Hypothalamus (tissue), 51 donors: ENCODE measurements at places on chromosomes 1 and 21.

DNA sequence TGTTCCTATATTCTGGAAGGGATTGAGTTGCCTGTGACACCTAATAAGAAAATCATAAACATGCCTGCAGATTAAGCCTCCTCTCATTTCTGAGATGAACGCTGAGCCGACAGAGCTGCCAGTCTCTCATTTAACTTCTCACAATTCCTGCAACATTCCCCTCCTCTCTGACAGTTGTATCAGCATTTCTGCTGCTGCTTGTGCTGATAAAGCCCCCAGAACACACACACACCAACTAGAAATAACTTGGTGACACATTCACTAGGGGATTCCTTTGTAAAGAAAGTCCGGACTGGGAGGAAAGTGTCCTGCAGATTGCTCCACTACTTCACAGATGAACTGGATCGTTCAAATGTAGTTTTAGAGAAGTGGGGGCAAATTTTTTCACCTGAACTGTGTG lies 437.3 kb downstream of the PLA2G4A start:
- no peak for DNase-seq

GRCh38 chr1:110097507-110098221 lies 14.6 kb upstream of the UBL4B start:
- no peak for DNase-seq

DNA sequence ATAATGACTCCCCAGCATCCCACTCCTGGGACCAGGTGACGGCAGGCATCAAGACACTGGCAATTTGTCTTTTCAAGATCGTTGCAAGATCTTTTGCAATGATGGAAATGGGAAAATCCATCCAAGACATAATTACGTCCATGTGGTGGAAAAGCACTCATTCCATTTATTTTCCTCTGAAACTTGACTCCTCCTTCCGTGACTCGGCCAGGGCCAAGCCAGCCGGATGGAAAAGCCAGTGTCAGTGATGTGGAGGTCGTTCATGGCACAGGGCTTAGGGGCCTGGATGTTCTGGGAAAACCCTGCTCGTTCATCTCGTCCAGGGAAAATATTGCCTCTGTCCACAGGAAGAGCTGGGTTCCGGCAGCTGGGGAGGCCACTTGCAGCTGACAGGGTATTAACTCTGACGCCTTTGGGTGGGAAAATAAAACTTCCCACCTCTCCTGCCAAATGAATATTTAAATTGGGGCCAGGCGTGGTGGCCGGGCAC lies 46.2 kb downstream of the C1orf198 start:
- DNase-seq = no peak

DNA sequence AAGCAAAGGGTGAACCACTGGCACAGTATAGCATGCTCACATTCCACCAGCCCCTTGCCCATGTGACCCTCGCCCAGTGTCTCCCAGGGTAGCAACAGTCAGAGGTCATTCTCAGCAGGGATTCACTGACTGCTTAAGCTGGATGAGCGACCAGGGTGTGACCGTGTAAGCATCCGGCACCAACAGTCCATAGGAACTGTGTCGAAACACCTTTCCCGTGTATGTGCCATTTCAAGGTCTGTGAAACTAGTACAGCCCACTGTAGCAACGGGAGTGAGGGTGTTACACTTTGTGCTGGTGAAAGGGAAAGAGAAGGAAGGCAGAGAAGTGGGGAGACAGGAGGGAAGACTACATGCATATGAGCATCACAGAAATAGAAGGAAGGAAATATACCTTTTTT lies 10.8 kb downstream of the PIK3C2B start:
- DNase-seq = no peak

- DNase-seq = no peak
These were observed 178.0 kb upstream of the DPT start for GRCh38 chr1:168907053-168907452.

GRCh38 chr1:64392109-64392508 lies 77.8 kb upstream of the CACHD1 start:
- no peak for DNase-seq

- no peak for DNase-seq
These were observed 129.8 kb downstream of the S1PR1 start for GRCh38 chr1:101366513-101367215.

DNA sequence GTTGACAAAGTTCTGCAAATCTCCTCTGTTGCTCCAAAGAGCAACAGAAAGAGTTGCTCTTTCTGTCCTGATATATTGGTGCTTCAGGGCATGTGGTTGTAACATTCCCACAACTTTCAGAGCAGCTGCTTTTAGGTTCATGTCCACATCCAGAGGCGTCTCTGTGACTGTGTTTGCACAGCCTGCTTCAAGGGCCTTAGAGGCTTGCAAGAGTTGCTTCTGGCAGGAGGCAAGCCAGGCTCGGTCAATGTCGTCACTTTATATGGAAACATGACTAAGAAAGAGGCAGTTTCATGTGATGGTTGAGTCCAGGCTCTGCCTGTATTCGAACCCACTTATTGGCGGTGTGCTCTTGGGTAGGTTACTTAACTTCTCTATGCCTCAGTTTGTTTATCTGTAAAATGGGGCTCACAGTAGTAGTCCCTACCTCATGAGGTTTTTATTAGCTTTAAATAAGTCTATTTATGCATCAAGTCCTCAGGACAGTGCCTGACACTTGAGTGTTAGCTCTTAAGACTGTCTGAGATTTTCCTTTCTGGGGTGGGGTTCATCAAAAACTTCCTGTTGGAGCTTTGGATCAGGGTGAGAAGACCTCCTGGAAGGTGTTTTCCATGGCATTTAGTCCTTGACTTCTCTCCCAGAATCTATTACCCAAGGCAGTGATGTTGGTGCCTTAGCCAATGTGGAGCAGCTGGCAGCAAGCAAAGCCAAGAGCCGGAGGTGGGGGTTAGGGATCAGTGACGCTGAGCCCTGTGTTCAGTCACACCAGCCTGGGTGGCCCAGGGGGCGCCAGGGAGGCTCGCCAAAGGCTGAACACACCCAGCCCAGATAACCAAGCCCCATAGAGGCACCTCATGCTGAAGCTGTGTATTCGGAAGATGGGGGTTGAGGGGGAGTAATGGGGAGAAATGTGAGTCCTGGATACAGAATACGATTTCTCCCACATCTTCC lies 18.9 kb downstream of the LHX4 start:
- no peak for DNase-seq

DNA sequence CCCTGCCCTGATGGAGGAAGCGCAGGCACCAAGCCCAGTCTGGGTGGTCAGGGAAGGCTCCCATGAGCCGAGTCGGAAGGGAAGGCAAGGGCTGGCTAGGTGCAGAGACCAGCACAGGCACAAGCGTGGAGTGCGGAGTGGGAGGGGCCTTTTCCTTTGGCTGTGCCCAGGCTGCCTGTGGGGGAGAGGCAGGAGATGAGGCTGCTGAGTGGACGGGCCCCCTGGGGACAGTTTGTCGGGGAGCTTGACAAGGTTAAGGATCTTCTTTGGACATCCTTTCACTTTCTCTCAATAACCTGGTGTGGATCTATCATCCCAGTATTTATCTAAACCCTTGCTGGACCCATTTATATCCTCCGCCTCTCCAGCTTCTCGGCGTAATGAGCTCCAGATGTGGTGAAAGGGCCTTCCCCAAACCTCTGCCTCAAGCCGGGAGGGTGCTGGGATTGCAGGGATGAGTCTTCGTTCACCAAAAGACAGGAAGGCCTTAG lies 42.9 kb downstream of the EPHB2 start:
- DNase-seq = no peak

GRCh38 chr21:31991356-31992331 lies 118.8 kb downstream of the HUNK start:
- no peak for DNase-seq

DNA sequence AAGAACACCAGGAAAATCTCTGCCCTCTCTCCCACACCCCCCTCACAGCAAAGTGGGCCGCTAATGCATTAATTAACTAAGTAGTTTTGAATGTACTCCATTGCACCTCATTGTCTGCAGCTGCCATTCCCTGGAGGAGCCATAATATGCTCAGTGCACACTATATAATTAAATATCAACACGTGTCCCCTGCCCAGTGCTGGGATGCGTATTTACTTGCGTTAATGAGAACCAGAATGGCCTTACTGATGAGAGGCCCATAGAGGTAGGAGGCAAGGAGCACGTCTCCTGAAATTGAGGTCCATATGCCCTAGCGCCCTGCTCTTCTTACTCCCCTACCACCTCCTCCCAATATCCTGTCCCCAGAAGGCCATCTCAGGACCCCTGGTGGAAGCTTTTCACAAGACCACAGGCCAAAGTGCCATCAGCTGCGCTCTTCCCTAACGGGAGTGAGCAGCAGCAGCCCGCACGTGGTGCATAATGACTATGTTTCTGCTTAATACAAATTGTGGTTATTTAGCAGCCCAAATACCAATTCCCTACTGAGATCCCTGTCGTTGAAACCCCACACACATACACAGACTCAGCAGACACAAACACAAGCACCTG lies 76.8 kb downstream of the PLXNA2 start:
- no peak for DNase-seq

- no peak for DNase-seq
These were observed 93.6 kb downstream of the SIM2 start for GRCh38 chr21:36792505-36792967.

DNA sequence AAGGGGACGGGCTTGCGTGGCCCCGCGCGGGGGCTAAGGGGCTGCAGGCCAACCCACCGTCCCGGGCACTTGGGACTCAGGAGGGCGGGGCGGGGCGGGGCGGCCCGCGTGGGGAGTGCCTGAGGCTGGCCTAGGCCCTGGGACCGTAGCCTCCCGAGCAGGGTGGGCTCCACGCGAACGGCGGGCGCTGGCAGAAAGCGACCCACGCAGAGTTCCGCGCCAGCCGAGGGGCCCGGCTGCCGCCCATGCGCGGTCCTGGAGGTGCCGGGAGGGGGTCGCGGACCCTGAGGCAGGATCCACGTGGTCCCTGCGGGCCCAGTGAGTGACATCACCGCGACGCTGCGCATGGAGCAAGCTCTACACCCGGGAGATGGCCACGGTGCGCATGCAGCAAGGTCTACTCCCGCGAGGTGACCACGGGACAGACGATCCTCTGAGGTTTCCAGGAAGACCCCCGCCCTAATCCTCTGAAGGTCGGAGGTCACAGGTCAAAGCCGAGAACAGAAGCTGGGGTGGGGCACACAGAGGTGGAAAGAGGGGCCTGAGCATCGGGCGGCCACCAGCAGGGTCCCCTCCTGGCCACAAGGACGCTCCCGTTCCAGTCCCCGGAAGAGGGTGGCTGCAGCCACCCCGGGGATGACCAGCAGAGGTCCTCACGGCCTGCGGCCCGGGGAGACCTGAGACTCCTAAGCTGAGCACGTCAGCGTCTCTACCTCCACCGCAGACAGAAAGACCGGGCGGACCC lies 13.5 kb upstream of the SLC19A1 start:
- peak; percentile 73 for DNase-seq

GRCh38 chr1:238119861-238120260 lies 229.1 kb upstream of the ZP4 start:
- no peak for DNase-seq

- DNase-seq = no peak
These were observed 17.0 kb upstream of the GRIK3 start for GRCh38 chr1:37051346-37051745.

GRCh38 chr1:39609618-39610331 lies 29.7 kb downstream of the HEYL start:
- no peak for DNase-seq

GRCh38 chr1:12600880-12601633 lies 17.0 kb downstream of the DHRS3 start:
- DNase-seq = no peak

DNA sequence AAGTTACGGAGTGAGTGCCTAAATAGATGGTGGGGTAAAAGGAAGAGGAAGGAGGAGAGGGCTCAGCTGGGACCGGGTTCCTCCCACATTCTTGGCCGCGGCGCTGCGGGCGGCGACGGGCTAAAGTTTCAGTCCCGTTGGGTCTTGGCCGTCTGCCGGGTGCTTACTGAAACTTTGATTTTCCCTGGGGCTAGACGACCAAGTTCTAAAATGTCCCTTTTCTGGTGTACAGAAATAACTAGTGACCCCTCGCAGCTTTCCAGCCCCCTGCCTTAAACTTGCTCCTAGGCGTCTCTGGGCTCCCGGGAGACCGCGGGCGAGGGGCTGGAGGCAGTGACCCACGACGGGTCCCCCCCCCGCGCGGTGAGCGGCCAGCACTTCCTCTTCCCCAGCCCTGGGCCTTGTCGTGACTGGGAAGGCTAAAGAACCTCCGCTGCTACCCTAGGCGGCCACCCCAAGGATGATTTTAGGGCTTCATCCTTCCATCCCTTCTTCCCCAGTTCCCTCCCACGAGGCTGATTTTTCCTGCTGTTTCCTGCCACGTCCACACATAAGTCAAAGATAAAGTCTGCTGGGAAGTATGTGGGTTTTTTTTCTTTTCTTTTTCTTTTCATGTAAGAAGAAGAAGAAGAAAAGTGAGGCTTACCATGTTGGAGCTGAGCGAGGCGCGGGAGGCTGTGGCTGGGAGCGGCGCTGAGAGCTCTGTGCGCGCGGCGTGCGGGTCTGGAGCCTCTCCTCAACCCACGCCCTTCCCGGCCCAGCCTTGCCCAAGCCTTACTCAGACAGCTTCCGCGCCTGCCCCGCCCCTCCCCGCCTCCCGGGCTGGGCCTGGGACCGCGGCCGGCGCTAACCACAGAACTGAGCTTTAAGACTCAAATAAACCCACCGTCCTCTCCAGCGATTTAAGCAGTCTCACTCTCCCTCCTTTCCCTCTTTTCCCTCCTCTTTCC lies at the start of gene S100A11:
S100A11 (minus strand) TSS at position 738 of the 950 bp plus-strand sequence; CDS start at position 649, 89 bp downstream.
- DNase-seq = no peak

DNA sequence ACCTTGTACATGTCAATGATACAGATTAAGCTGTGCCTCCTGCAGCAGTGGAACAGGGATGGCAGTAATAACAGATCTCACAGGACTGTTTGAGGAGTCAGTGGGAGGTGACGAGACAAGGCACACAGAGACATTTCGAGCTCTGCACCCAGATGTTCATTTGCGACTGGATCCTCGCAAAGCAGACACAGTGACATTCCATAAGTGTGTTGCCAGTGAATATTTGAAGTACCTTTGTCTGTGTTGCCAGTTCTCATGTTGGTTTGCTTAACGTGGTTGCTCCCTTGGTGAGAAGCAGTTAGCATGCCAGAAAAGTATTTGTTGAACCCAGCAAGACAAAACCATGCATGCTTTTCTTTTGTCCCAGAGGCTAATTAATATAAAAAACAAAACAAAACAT lies 67.0 kb downstream of the NID1 start:
- no peak for DNase-seq

- peak; percentile 33 for DNase-seq
These were observed 60.3 kb downstream of the CD46 start for GRCh38 chr1:207811920-207812720.

- no peak for DNase-seq
These were observed 121.6 kb upstream of the IRF2BP2 start for GRCh38 chr1:234731569-234732085.

GRCh38 chr1:20702416-20702815 lies 15.4 kb downstream of the KIF17 start:
- no peak for DNase-seq

DNA sequence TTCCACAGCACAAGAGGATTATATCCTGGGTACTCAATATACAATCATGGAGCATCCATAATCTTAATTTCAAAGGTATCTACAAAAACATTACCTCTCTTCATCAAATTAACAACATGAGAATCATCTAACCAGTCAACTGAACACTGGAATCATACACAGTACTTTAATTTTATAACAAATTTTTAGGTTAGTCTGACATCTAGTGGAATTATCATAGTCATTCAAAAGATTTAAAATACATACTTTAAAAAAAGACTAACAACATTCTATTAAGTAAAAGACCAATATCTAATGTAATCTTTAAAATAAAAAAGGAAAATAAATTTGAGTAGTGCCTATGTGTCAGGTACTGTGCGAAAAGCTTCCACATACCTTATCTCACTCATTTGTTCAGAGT lies 16.8 kb upstream of the SH3GLB1 start:
- no peak for DNase-seq
